Stimulated activated CD8-positive, alpha-beta memory T cell treated with anti-CD3 and anti-CD28 coated beads, Interleukin-2, amount 100 ng/mL, for 48 hours (primary cell): ENCODE measurements at places on chromosomes 5 and 9.

GRCh38 chr5:79464695-79465332 lies 49.1 kb downstream of the HOMER1 start:
- DNase-seq = no peak

DNA sequence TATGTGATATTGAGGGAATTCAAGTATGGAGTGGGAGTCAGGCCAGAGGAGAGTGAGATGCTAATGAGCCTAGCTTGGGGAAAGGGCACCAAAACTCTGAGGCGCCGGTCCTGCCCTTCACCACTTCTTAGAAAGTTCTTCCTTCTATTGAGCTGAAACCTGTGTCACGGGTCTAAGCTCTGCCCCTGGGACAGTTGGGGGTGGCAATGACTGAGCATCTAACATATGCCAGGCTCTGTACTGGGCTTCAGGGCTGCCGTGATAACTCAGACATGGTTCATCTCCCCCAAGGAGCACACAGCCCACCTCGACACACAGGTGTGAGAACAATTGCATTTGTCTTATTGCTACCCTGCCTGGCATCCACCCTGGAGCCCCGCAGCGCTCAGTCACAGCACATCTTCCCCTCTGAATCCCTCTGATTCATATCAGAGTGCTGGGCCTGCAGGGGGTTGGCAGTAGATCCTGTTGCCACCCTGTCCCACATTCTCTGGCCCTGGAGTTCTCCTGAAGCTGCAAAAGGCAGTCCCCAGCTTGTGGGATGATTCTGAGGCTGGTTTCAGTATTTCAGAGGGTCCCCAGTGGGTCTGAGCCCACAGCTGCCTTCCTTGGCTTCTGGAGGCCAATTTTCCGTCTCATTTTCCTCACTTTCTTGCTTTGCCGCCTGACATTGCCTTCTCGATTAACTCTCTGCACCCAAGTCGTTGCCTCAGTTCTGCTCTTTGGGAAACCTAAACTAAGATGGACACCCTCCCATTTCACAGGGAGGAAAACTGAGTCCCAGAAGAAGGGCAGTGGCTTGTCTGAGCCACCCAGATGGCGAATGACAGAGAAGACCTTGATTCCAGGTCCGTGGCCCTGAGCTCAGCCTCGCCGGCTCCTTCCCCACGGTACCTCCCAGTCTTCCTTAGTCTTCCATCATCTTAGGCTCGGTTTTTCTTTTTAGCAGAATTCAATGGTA lies 42.5 kb downstream of the ALG2 start:
- no peak for DNase-seq

- no peak for DNase-seq
These were observed 9.0 kb upstream of the LCN1 start for GRCh38 chr9:135512241-135512603.

- DNase-seq = no peak
These were observed 477.4 kb downstream of the ARHGEF28 start for GRCh38 chr5:74103131-74104023.

DNA sequence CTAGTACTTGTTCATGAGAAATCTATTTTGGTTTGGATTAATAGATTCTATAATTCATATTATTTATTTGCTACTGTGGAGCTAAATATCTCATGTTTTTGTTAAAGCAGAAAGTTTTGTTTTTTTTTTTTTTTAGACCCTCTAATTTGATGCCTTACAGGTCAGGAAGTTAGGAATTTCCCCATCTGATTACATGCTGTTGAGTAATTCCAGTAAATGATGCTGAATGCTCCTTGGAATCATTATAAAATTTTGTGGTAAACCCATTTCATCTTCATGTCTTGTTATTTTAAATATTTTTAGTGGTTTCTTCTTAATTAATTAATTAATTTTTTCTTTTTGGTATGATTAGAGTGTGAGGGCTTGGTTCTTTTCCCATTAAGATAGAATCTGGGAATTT lies 35.6 kb downstream of the NNT start:
- DNase-seq = no peak

- no peak for DNase-seq
These were observed 37.6 kb upstream of the EXOC3 start for GRCh38 chr5:405421-405820.
